ENCODE measurements at places on chromosomes 12 and 14.

GRCh38 chr12:93165384-93165932 is 212.3 kb upstream of the NUDT4 start:
- DNase-seq = no peak

DNA sequence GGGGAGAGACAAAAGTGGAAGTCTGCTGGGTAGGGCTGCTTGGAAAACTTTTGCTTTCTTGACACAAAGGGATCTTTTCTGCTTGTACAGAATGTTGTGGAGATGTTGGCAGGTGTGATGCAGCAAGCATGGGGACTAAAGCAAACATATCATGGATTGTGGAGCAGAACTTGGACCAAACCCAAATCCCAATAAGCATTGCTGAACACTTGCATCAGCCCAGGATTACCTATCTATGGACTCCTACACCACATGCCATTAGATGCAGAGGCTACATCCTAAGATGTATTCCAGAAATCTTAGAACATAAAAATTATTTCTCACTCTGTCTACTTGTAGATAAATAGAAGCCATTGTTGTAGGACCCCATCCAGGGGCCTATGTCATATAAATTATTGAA is 44.7 kb upstream of the RERG start:
- DNase-seq = no peak

DNA sequence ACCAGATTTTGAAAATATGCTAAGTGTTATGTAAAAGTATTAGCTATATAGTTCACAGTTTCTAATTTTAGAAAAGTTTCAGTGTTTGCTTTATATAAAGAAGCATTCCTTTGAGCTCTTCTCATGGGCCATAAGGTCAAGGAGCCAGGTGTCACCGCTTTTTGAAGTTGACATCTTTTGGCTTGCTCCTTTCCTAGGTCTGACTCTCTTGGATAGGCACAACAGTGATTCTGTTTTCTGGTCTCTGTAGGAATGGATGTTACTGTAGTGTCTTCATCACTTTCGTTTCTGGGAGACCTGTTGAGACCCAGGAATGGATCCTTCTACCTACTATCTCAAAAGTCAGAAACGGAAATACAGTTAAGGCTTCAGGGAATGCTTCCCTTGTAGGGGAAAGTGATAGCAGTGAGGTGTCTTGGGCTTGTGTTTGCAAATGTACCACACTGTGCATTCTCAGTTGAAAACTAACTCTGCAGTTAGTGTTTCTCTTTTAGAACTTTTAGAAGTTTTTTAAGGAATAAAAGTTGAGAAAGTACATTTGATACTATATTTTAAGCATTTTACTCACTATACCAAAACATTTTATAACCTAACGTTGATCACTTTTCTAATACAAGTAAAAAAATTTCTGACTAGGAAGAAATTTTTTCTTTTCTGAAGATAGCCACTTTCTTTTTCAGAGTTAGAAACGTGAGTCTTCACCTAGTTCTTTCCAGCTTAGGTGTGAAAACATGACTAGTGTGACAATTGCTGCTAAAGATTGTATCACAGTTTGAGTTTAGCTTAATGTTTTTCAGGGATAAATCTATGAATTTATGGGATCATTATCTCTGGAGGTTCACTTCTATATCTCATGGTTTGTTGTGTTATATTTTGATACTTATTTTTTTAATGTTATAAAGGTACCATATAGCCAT is 20.8 kb downstream of the VRK1 start:
- DNase-seq = no peak

DNA sequence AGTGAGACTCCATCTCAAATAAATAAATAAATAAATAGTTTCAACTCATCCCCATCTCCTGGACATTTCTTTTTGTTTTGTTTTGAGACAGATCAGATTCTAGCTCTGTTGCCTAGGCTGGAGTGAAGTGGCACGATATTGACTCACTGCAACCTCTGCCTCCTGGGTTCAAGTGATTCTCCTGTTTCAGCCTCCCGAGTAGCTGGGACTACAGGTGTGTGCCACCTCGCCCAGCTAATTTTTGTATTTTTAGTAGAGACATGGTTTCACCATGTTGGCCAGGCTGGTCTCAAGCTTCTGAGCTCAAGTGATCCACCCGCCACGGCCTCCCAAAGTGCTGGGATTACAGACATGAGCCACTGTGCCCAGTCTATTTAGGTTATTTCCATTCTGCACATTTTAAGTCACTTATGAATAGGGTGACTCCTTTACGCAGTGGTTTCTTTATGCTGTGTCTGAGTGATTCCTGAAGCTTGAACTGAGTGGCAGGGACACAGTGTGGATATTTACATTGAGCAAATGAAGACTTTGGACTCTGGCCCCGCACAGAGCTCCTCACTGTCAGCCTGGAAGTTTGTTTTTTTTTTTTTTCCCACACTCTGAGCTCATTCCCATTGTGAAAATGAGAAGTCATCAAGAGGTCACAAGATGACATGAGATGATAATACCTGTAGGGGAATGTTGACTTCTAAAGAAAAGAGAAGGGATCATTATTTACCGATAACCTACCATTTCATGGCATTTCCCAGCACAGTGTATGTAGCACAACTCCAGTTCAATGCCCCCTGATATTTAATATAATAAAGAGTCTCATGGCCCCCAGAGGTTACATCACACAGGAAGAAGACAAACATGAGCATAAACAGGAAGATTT is 72.6 kb downstream of the TBX3 start:
- DNase-seq = no peak

- DNase-seq = peak; percentile 13
These were observed 100.7 kb downstream of the APAF1 start for GRCh38 chr12:98745578-98746391.

GRCh38 chr12:57090924-57091637 is 2.2 kb downstream of the NAB2 start:
- no peak for DNase-seq

DNA sequence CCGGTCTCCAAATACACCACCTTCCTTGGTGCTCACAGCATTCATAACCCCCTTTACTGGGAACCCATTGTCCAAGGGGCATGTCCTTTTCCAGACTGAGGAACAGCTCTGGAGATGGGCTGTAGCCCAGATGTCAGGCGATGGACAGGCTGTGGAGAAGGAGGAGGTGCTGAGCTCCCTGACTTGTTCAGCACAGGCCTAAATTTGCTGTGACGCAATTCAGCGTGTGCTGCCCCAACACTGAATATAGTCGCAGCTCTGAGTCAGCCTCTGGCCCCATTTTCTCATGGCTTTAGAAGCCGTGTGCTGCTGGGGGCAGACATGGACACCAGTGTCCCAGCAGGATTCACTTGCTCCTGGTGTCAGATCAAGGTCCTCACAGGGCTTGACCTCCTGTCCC is 269.1 kb downstream of the EMP1 start:
- no peak for DNase-seq

GRCh38 chr14:103456167-103456835 is 66.3 kb downstream of the CKB start:
- DNase-seq = no peak

- DNase-seq = no peak
These were observed 100.6 kb downstream of the DPF3 start for GRCh38 chr14:72793156-72793939.

GRCh38 chr14:61513986-61514830 is 181.1 kb upstream of the HIF1A start:
- DNase-seq = no peak

GRCh38 chr14:70753518-70753953 is 55.8 kb downstream of the MAP3K9 start:
- DNase-seq = no peak

DNA sequence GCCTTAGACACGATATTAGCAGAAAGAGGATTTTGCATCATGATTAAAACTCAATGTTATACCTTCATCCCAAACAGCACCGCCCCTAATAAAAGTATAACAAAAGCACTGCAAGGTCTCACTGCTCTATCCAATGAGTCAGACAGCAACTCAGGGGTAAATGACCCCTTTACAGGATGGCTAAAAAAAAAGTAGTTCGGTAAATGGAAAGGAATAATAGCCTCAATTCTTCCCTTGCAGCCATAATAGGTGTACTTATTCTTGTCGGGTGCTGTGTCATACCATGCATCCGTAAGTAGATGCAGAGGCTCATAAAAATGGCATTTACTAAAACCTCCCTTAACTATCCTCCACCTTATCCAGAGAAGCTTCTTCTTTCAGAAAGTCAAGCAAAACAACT is 53.9 kb upstream of the AP4S1 start:
- DNase-seq = no peak

GRCh38 chr12:106239241-106239950 is 8.4 kb downstream of the CKAP4 start:
- DNase-seq = no peak

GRCh38 chr12:129101816-129102215 is 248.5 kb downstream of the GLT1D1 start:
- no peak for DNase-seq

DNA sequence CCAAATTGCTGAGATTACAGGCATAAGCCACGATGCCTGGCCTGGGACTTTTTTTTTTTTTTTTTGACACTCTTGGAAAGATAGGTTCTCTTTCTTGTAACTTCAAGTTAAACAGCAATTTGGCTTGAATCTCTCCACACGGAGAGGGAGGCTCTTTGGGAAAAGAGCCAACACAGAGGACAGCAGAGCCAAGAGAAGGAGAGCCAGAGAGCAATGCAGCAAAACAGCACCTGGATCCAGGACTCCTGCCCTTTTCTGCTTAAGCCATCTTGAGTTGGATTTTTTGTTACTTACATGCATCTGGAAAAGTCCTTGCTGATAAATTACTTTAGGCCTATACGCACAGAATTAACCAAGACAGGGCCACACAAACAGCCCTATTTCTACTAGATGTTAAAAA is 176.8 kb downstream of the APAF1 start:
- no peak for DNase-seq

- no peak for DNase-seq
These were observed 4.3 kb downstream of the PAX9 start for GRCh38 chr14:36665887-36666415.

GRCh38 chr14:38107216-38107631 is 100.5 kb upstream of the SSTR1 start:
- DNase-seq = peak; percentile 33

DNA sequence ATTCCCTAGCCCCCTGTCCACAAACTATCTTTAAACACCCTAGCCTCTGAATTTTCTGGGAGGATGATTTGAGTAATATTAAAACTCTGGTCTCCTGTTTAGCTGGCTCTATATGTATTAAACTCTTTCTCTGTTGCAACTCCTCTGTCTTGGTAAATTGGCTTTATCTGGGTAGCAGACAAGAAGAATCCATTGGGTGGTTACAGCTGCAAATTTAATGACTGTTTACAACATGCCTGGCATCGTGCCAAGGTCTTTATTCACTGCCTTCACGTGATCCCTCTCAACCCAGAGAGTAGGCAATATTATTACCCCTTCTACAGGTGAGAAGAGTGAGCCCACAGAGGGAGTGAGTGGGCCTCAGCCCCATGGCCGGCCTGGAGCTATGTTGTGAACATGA is 77.8 kb upstream of the MYL2 start:
- no peak for DNase-seq
